Stimulated activated CD8-positive, alpha-beta memory T cell treated with anti-CD3 and anti-CD28 coated beads, Interleukin-4, amount 100 ng/mL, for 48 hours (primary cell): ENCODE measurements at places on chromosomes 1 and 21.

- no peak for DNase-seq
Measured at GRCh38 chr1:18458133-18459092, 22.3 kb upstream of the KLHDC7A start.

DNA sequence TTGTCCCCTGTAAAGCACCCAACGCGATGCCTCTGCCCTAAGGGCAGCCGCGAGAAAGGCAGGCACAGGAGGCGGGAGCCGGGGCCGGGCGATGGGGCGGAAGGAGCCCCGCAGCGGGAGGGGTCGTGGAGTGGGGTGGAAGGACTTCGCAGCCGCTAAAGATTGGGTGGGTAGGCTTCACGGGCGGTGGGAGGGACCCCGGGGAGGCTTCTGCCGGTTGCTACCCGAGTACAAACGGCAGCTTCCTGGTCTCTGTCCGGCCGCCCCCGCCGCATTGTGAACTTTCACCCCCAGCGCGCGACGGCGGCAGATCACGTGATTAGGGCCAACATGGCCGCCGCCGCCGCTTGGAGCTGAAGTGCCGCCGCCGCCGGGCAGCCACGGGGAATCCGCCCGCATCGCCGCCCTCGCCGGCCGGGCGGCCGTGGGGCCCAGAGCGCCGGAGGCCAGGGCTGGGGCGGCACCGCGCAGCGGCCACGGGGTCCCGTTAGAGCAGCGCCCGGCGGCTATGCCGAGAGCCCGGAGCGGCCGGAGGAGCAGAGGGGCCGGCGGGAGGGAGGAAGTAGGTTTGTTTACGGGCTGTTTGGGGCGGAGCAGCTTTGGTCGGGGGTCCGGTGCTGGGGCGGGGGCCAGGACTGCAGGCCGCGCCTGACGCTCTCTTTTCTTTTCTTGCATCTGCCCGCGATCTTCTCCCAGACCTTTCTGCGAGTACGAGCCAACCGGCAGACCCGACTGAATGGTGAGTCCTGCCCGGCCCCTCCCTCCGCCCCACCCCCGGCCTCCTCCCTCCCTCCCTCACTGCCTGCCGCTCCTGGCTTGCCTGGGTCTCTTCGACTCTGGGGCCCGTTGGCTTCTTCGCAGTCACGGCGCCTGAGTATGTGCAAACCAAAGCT lies 42.4 kb downstream of the TMEM53 start:
- peak; percentile 94 for DNase-seq

DNA sequence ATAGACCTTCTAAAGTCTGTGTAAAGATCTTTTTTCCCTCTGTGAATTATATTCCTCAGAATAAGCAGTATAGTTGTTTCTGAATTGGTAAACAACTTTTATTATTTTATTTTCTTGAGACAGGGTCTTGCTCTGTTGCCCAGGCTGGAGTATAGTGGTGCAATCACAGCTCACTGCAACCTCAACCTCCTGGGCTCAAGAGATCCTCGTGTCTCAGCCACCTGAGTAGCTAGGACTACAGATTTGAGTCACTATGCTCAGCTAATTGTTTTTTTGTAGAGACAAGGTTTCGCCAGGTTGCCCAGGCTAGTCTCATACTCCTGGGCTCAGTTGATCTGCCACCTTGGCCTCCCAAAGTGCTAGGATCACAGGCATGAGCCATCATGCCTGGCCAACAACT lies 26.6 kb upstream of the HMGN1 start:
- DNase-seq = no peak

GRCh38 chr1:64179588-64179987 lies 23.8 kb upstream of the UBE2U start:
- DNase-seq = no peak

- no peak for DNase-seq
Measured at GRCh38 chr1:10541286-10541685, 66.5 kb downstream of the PEX14 start.

DNA sequence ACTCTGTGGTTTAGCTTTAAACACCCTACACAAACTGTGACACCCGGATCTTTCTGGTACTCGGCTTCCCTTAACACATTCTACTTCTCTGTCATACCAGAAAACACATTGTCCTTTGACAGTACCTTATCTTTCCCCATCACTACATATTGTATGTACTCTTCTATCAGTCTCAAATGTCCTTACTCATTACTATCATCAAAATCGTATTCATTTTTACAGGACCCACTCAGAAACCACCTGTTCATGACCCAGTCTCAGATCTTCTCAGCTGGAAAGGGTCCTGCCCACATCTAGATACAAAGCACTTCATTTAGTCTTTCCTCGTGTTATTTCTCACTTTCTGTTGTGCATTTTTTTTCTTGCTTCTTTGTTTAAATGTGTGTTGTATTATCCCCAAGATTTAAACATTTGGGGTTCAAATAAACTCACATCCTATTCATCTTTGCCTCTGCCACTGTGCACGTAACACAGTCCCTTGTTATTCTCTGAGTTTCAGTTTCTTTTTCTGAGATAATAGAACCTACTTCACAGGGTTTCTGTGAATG lies 27.7 kb downstream of the CD34 start:
- DNase-seq = no peak

DNA sequence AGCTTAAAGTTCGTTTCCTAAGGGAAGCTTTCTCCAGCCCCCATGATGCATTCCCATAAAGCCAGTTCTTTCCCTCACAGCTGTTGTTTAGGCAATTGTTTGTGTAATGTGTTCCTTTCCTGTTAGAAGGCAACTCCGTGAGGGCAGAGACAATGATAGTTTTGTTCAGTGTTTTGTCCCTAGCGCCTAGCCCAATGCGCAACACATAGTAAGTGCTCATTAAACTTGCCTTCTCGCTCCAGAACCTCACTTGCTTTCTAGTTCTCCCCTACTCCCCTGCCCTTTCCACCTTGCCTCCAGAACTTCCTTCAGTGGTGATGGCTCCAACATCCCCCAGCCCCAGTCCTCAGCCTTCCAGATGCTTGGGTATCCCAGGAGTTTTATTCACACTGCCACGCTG lies 115.4 kb downstream of the TMEM53 start:
- DNase-seq = no peak

- DNase-seq = peak; percentile 54
Measured at GRCh38 chr1:230977761-230978490, 735 bp downstream of the TTC13 start.

GRCh38 chr1:64228167-64228957 lies 24.9 kb downstream of the UBE2U start:
- DNase-seq = no peak

GRCh38 chr1:119968068-119968492 lies 71.8 kb upstream of the ADAM30 start:
- DNase-seq = peak; percentile 87

- DNase-seq = no peak
Measured at GRCh38 chr1:233359431-233359830, 31.9 kb downstream of the MAP3K21 start.

GRCh38 chr1:12132078-12132477 lies 34.7 kb upstream of the TNFRSF1B start:
- DNase-seq = no peak

DNA sequence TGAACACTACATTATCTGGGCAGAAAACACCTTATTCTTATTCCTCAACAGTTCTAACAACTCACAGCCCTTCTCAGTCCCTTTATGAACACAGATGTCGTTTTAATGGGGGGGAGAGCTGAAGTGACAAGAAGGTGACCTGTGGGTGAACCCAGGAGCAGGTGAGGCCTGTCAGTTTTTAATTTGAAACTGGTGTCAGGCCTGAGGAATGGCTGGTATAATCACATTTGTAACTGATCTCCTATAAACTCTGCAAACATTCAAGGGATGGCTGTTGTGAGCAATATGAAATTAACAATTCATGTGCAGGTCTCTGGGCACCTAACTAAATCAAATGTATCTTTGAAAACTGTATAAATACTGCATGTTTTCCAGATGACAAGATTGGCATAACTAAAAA lies 362.1 kb upstream of the NR5A2 start:
- no peak for DNase-seq

DNA sequence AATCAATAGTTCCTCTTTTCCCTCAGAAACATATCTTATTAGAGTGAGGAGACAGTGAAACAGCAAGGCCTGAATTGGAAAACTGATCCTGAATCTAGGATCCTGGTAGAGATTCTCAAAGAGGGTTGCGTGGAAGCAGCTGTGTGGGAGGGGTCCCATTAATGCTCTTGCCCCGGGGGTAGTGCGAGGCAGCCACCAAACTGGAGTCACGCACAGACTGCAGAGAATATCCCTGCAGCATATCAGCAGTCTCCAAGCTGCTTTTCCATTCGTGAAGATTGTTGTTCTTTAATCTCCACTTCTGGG lies 150.1 kb downstream of the DISC1 start:
- DNase-seq = no peak

DNA sequence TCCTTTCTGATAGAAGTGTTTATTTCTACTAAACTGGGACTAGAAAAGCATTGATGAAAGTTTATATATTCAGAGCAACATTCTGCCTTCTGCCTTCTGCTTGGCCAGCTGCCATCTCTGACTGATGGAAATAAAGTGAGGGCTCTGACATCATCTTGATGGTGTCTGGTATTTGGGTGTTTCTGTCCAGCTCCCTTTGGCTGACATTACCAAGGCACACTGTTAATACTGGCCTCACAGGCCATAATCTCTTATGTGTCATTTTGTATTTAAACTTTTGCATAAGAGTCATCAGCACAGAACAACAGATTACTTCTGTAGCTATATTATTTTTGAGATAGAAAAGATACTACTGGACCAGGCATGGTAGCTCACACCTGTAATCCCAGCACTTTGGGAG lies 216.9 kb downstream of the RYR2 start:
- no peak for DNase-seq

DNA sequence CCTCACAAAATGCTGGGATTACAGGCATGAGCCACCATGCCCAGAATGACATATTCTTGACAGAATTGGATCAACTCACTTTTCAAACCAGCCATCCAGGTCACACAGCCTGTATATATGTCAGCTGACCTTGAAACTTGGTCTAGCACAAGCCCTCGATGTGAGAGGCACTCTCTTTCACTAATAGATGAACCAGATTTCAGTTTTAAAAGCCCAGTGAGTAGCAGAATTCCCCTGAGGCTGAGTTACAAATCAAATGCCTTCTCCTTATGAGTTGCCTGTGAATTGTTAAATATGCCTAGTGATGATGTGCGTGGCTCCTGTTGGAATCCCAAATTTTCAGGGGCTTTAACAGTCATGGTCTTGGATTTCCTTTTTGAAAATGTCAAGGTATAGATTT lies 88.7 kb downstream of the CD247 start:
- no peak for DNase-seq

GRCh38 chr1:92480813-92481598 lies 5.7 kb downstream of the GFI1 start:
- no peak for DNase-seq

DNA sequence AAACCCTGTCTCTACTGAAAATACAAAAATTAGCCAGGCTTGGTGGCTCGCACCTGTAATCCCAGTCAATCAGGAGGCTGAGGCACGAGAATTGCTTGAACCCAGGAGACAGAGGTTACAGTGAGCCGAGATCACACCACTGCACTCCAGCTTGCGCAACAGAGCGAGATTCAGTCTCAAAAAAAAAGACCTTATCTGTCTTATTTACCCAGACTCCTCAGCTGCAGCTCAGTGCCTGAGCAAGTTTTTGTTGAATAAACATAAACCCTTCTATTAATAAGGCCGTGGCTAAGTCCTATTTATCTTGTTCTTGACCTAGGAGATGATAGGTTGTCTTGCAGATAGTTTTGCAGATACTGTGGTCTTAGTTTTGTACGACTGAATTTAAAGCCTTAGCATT lies 136.4 kb upstream of the TMEM51 start:
- no peak for DNase-seq

DNA sequence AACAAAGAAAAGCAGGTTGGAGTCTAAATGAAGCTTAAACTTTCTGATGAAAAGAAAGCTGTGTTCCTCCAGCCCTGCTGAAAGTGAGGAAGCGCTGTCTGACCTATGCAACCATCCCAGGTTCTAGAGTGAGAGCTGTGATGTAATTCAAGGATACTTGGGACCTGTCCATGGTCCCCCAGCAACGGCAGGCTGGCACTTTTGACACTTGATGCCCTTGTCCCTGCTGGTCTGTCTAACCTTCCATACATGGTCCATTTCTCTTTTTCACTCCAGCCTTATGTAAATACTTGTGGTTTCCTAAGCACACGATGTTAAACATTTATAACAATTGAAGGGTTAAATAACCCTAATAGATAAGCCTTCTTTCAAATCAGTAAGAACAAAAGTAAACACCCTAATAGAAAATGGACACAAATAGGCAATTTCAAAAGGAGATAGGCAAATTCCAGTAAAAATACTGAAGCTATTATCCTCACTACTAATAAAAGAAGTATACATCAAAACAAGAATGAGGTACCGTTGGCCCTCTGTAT lies 17.7 kb upstream of the KDM4A start:
- DNase-seq = no peak

GRCh38 chr1:153746174-153746573 lies 18.3 kb downstream of the INTS3 start:
- no peak for DNase-seq

- peak; percentile 25 for DNase-seq
Measured at GRCh38 chr21:37916310-37917051, at the start of gene KCNJ6. Gene KCNJ6, minus strand, starts transcription at chr21:37916457. Its CDS starts 75,775 bp downstream, at chr21:37840682.

DNA sequence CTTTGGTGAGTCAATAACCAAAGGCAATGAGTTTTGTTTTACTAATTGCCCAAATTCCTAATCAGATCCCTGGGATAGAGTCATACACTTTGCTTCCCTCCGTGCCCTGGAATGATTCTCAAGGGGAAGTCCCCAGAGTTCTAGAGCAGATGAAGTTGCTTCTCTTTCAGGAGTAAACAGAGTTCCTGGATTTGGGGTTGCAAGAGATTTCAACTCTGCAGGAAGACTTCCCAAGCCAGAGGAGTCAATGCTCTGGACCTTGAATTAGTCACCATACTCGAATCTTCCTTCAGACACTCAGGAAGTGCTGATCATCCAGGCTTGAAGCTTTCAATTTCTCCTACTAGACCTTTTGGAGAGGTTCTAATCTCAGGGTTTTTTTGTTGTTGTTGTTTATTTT lies 39.6 kb downstream of the FCER1A start:
- no peak for DNase-seq

DNA sequence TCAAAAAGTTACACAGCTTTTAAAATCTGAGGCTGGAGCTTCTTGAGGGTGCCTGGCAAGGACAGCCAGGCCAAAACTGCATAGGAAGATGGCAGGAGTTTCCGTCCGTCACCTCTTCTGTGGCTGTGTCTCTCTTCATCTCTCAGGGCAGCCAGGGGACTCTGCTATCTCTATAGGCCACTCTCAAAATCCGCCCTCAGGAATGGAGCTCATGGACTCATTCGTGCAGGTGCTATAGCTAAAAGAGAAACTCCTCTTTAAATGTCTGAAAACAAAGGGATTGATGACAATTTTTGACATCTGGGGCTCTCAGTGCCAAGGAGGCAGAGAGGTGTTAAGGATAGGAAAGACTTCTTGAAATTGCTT lies 27.2 kb downstream of the OVAAL start:
- DNase-seq = no peak

DNA sequence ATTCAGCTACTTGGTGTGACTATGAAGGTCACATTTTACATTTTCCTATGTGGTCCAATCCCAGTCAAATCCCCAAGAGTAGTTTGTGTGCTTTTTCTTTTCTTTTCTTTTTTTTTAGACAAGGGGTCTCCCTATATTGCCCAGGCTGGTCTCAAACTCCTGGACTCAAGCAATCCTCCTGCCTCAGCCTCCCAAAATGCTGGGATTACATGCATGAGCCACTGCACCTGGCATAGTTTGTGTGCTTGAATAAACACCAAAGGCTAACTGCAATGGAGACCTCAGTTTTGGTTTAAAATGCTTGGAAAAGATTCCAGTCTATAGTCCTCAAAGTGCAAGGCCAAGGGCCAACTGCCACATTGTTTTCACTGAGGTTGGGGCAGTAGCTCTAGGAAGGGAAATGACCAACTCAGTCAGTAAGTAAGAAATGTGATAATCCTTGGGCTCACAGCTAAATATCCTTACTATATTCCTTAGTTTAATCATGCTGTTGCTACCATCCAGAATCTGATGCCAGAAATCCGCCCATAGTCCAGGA lies 38.6 kb downstream of the EIF2B3 start:
- DNase-seq = no peak
